Hair follicular keratinocyte (primary cell): ENCODE measurements at places on chromosomes 7 and 10. TPM values are rescaled to one million over a fixed set of nuclear protein-coding genes. Genes with fewer than 3 reads are reported as not detected.

The NAT16 gene
- total RNA-seq = not detected in 2 replicates

The SH2D4B gene
- total RNA-seq = not detected in 2 replicates

The LIPK gene
- not detected in 2 replicates for total RNA-seq

The ANKRD30A gene
- not detected in 2 replicates for total RNA-seq

The PRF1 gene
- total RNA-seq = not detected in 2 replicates

The MNX1 gene
- 0.16 TPM in 1 of 2 replicates, not detected in the other for total RNA-seq

The GIMAP5 gene
- not detected in 2 replicates for total RNA-seq

The HPSE2 gene
- not detected in 2 replicates for total RNA-seq

The CYP26C1 gene
- total RNA-seq = not detected in 2 replicates

The PDZD7 gene
- total RNA-seq = 0.23 and 0.94 TPM in 2 replicates

The TSPAN12 gene
- not detected in 2 replicates for total RNA-seq

The ZNF853 gene
- 0.11 and 2.4 TPM in 2 replicates for total RNA-seq
